ENCODE measurements at places on chromosomes 7 and 10.

DNA sequence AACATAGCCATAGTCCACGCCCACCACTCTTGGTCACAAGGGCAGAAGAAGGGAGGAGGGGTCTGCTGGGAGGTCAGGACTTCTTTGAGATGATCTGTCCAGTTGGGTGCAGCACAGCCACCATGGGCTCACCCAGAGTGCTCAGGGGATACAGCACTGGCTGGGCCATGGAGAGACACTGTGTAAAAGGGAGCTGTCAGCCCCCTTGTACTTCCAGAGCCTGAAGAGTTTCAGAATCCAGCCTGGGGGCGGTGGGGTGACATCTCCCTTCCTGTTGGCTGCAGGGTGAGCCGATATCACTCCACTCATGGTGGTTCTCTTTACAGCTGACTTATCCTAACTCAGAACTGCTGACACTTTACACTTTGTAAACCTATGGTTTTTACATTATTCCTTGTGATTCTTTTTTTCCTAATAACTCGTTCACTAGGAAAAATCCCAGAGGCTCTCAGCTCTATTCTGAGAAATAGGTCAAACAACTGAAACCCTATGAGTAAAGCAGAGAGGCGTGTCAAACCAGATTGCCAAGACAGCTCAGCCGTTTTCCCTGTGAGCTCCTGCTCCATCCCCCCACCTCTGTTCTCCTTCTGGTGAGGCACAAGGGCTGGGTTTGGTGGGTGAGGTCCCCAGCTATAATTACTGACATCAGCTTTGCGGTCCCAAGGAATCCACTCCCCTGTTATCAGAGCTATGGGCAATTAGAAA lies 3.2 kb upstream of the MRPS24 start:
- no peak for DNase-seq

GRCh38 chr7:106018566-106019469 lies 55.8 kb downstream of the CDHR3 start:
- no peak for DNase-seq

GRCh38 chr7:50739744-50740435 lies 42.8 kb downstream of the GRB10 start:
- no peak for DNase-seq

- DNase-seq = no peak
Measured at GRCh38 chr7:130258494-130259078, 8.1 kb upstream of the CPA2 start.

GRCh38 chr7:117771756-117772155 lies 101.5 kb downstream of the CTTNBP2 start:
- DNase-seq = no peak

DNA sequence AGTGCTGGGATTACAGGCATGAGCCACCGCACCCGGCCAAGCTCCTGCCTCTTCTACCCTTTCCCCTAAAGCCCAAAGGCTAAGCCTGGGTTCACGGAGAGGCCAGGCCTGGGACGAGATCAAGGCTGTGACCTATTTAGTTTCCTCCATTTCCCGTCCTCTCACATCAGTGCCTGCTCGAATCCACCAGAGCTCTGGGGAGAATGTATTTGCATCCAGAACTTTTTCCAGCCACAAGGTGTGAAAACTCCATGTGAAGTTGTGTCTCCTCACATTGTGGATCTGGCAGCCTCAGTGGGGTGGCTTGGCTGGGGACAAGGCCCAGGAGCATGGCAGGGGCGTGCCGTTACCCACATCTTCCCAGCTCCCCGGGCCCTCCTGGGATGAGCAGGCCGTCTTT lies 38.0 kb downstream of the SMKR1 start:
- DNase-seq = no peak

DNA sequence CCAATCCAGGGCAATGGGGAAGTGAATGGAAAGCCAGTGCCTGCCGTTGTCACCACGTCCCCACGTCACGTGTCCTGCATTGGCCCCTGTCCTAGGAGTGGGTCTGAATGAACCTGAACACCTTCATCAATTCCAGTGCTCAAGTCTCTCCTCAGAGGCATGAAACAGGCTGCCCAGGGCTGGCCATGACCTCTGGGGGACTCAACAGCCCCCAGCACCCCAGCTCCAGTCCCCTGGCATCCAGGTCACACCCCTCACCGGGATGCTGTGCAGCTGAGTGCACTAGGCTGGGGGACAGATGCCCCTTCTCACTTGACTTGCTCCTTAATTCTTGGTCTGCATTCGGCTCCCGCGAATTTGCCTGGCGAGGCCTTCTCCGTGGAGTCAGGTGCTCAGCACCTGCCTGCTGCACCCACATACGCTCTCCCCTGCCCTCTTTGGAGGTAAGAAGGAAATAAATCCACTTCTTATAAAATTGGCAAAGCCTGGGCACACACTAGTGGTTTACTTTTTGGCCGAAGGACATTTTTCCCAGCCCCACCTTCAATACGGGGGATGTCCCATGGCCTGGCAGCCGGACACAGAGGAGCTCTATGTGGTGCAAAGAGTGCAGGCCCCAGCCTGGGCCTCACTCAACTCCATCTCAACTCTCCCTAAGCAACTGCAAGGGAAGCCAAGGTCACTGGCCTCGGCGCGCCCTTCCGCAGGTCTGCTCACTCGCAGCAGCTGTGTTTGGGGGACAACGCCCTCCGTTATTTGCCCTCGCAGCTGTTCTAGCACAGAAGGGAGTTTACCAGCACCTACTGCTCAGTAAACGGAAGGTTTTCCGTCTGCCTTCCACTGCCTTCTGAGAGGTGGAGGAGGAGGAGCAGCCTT lies 77.6 kb upstream of the SHH start:
- DNase-seq = no peak

DNA sequence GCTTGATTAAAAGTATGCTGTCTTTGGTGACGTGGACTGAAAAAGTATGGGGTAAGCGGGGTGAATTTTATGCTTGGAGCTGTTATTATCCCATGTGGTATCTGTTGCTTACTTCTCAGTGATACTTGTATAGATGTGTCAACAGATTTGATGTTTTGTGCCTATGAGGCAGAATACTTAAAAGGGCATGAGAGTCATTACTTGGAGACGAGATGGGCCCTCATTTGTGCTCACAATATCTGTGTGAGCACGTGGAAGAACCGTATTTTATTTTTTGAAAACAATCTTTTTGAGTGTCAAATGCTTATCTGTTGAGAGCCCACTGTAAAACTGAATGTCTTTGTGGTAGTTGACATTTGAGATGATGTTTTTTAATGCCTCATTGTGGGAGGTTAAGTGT lies 281.9 kb downstream of the EXOC4 start:
- no peak for DNase-seq

- DNase-seq = peak; percentile 95
Measured at GRCh38 chr10:3873728-3874461, 88.9 kb upstream of the KLF6 start.

DNA sequence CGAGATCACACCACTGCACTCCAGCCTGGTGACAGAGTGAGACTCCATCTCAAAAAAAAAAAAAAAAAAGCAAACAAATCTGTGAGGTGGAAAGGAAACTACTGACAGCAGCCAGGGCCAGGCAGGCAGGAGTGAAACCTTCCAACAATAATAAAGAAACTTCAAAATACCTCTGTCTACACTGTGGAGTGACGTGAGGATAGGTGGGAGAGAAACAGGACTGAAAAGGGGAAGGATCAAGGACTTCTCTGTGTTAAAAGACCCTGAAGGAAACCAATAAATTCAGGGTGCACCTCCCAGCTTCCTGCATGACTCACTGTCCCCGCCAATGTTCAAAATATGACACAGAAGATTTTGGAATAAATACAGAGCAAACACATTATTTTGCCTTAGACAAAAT lies 82.9 kb downstream of the KIAA1549 start:
- DNase-seq = no peak

GRCh38 chr7:18262058-18262457 lies 233.5 kb upstream of the HDAC9 start:
- DNase-seq = no peak

DNA sequence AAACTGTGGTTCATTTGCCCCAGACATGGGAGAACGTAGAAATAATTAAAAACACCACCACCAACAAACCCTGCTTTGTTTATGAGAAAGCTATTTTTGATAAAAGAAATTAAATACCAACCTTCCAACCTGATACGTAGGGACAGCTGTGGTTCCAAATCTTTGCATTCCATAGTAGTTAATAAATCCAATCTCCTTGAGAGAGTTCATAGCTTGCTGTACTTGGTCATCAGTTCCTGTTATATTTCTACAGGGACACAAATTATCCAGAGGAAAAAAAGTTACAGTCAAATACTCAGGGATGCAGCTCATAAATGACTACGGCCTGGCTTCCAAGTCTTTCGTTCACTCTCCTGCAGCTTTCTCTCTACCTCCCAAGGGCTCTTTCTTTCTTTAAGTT lies 41.1 kb downstream of the PUS7 start:
- no peak for DNase-seq

GRCh38 chr7:85630904-85631600 lies 444.2 kb upstream of the SEMA3D start:
- peak; percentile 4 for DNase-seq

DNA sequence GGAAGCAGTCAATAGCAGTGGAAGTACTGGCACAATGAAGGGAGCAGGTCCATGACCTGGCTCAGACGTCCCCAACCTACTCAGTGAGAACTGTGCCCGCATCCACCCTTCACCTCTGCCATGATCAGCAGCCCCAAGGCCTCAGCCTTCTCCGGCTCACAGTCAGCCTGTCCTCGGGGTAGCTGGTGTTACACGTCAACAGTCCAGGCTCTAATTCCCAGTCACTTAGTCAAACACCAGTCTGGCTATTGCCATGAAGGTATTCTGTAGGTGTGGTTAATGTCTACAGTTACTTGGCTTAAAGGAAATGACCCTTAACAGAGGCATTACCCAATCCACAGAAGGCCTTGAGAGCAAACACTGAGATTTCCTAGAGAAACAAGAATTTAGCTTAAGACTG lies 49.1 kb downstream of the GRB10 start:
- no peak for DNase-seq

DNA sequence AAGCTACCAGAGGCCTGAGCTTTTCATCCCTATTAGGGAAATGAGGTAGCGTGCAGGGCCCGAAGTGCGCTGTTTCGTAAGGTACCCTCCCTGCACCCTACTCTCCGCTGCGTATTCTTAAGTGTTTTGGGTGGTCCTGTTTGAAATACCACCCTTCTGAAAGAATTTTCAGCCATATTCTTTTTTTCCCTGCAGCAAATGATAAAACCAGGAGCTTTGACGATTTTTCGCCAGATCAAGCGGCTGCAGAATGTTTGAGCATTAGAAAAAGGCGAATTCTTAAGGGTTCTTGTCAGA lies 1.2 kb downstream of the RSBN1L start:
- peak; percentile 53 for DNase-seq

DNA sequence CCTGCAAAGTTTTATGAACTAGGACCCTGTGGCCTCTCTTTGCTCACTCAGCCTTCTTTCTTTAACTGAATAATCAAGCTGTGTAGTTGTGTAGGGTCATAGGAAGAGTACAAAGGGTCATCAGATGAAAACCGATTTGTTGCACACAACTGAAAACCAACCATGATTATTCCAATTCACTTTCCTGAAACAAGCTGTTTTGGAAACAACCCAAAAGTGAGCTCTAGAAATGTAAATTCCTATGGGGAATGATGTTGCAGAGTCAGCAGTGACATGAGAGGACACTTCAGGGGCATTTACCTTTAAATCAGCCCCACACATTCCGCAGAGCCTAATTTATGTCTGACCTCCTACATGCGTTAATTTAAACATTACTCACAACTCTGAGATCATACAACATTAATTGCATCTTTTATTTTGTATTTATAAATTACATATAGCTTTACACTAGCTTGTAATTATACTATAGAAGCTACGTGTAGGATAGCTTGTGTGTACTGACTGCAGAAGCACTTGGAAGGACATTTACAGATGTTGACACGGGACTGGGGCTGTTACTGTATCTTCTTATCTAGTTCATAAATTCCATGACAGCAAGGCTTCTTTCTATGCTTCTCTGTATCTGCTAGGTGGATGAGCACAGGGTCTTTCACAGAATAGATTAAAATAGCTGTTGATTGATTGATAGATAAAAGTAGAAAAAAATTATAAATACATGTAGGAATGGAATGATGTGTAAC lies 139.9 kb upstream of the AKR1E2 start:
- no peak for DNase-seq

GRCh38 chr10:96921655-96922054 lies 89.6 kb downstream of the LCOR start:
- no peak for DNase-seq

DNA sequence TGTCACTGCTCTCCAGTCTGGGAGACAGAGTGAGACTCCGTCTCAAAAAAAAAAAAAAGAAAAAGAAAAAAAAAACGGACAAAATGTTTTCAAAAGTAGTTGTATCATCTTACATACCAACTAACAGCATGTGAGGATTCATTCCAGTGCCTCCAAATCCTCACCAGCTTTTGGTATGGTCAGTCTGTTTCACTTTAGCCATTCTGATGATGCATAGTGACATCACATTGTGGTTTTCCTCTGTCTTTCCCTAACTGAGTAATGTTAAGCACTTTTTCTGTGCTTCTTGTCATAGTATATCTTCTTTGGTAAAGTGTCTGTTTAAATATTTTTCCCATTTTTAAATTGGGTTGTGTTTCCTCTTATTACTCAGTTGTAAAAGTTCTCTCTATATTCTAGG lies 251.4 kb upstream of the CTBP2 start:
- no peak for DNase-seq

GRCh38 chr7:50625360-50625759 lies 60.2 kb upstream of the DDC start:
- no peak for DNase-seq

GRCh38 chr7:137893143-137893742 lies 46.5 kb upstream of the DGKI start:
- DNase-seq = no peak

- DNase-seq = no peak
Measured at GRCh38 chr10:59177836-59178235, 1.4 kb downstream of the PHYHIPL start.

GRCh38 chr7:135510592-135511183 lies 786 bp upstream of the CNOT4 start:
- DNase-seq = no peak

DNA sequence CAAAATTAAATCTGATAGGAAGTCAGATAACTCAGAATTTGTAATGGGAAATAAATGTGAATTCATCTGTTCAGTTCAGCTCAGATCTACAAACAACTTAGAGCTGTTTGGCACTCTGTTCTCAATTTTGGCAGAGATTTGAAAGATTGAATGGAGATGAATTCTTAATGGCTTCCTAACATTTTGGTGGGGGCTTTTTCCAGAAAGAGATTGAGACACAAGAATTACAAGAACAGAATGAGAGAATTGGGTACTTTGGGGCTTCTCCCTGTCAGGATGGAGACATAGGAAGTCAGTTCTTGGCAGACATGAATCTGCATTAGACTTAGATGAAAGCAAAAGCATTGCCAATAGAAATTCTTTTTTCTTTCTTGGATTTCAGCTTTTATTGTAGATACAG lies 39.0 kb upstream of the PTPRZ1 start:
- no peak for DNase-seq

All from CD14-positive monocyte (primary cell).